Tibial nerve (tissue), 4 donors: ENCODE measurements at places on chromosomes 2 and 18.

DNA sequence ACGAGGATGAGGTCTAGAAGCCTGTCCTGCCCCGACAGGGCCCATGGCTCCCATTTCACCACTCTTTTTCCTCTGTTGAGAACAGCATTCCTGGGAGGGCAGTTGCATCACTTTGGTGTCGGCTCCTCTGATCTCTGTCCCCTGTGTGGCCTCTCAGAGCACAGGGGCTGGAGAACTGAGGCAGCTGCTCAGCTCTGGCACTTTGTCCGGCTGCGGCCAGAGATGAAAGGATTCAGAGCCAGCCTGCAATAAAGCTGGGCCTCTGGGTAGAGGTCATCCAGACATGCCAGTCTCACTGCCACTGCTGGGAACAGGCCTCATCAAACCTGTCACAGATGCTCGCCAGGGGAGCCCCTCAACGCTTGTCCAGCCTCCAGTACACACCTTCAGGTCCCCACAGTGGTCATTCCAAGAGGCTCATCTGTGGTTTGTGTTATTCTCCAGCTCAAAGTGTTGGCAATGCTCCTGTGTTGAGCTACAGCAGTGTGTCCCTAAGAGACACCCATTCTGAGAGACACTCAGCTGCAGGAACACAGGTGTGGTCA lies 13.1 kb upstream of the ROCK2 start:
- no peak for DNase-seq

DNA sequence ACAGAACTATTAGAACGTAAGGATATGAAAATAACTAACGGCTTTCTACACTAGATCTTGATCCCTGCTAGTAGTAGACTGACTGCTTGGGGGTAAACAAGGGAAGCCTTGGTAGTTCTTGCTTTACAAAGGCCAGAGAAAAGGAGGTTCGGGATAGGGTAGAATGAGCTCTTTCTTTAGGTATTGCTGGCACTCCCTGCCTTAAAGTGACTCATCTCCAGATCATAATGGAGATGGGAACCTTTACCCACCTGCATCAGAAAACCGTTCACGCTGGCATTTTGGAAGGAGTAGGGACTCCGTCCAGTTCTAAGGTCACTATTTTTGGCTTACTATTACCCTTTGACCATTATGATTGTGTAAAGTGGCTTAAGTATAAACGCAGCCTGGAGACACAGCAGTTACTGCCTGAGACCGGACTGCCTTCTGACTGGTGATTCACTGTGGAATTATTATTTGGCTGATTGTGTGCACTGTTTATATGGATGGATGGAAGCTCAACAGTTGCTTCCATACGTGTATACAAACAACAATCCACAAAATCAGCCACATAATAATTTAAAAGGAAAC lies 482.5 kb downstream of the STK39 start:
- no peak for DNase-seq

GRCh38 chr2:43175876-43176275 lies 50.5 kb downstream of the ZFP36L2 start:
- no peak for DNase-seq

GRCh38 chr2:8177566-8177965 lies 504.3 kb upstream of the ID2 start:
- no peak for DNase-seq

DNA sequence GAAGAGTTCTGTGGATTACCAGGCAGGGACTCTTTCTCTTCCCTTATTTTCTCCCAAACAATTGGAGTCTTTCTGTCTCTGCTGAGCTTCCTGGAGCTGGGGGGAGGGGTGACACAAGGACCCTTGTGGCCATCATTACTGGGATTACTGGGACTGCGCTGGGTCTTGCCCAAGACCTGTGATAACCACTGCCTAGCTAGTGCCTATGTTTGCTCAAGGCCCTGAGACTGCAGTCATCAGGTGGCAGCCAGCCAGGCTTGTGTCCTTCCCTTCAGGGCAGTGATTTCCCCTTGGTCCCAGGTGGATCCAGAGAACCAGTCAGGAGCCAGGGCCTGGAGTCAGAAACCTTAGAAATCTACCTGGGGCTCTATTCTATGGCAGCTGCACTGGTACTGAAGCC lies 355.6 kb downstream of the PARD3B start:
- no peak for DNase-seq

DNA sequence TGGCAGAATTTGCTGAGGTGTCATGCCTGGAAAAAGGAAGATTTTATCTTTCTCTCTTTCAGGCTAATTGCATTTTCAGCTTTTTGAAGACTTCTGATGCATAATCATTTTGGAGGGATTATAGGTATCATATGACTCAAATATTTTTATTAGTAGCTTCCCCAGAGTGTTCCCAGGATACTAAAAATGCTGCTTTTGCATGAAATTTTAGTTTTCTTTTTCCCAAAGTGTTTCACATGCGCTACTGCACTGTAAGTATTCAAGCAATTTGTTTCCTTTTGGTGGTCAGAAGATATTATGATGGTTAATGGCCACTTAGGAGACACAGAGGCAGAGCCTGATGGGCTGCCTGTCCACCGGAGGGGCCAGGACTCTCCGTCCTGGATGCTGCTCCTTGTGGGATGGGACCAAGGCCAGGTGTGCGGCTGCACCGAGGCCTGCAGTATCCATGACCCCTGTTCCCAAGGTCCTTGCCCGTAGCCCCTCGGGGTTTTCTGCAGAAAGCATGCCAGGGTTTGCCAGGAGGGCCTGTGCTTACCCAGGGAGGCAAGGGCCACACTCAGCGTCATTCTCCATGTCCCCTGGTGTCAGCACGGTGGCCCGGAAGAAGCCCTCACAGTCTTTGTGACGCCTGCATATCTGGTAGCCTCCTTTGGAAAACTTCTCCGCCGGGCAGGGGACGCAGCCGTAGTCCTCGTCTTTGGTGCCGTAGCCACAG lies 60.2 kb downstream of the EDAR start:
- no peak for DNase-seq

DNA sequence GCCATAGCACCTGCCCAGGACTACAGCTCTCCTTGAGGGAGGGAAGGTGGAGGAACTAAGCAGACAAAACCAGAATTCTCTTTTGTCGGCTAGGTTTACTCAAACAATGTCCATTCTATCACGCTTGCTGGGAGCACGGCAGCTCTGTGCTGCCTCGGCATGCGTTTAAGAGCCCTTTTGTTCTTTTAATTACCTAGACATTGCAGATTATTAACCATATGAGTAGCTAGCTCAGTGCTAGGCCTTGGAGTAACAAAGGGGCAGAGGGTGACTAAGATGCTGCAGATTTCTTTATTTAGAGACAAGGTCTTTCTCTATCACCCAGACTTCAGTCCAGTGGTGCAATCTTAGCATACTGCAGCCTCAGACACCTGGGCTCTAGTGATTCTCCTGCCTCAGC lies 11.1 kb downstream of the MSGN1 start:
- DNase-seq: no peak

- no peak for DNase-seq
Measured at GRCh38 chr2:287911-288757, at the start of gene ALKAL2. Gene ALKAL2 (minus strand): TSS chr2:288091. CDS start chr2:287835, 256 bp downstream.

GRCh38 chr2:205024822-205025518 lies 479.7 kb downstream of the PARD3B start:
- DNase-seq: peak; percentile 34

DNA sequence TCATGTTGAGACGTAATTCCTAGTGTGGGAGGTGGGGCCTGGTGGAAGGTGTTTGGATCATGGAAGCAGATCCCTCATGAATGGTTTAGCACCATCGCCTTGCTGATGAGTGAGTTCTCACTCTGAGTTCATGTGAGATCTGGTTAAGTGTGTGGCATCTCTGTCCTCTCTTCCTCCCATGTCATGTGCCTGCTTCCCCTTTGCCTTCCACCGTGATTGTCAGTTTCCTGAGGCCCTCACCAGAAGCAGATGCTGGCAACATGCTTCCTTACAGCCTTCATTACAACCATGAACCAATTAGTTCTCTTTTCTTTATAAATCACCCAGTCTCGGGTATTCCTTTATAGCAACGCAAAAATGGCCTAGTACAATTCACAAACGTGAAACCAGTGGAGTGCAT lies 14.6 kb upstream of the MCM6 start:
- DNase-seq: no peak

DNA sequence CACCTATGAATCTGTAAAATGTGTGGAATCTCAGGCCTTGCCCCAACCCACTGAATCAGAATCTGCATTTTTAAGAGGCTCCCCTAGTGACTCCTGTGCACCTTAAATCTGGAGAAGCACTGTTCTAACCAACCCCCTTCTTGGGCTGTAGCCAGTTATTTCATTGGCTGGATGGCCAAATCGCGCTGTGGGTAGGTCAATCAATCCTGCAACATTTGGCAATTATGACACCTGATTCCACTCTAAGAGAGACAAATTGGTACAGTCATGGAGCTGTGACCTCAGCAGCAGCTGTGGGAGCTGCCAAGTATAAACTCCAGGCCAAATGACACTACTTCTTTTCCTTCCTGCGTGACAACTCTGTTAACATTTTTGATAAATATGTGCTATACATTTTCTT lies 208.7 kb downstream of the CLIP4 start:
- DNase-seq: no peak

GRCh38 chr18:51164761-51165281 lies 32.7 kb downstream of the MEX3C start:
- no peak for DNase-seq

DNA sequence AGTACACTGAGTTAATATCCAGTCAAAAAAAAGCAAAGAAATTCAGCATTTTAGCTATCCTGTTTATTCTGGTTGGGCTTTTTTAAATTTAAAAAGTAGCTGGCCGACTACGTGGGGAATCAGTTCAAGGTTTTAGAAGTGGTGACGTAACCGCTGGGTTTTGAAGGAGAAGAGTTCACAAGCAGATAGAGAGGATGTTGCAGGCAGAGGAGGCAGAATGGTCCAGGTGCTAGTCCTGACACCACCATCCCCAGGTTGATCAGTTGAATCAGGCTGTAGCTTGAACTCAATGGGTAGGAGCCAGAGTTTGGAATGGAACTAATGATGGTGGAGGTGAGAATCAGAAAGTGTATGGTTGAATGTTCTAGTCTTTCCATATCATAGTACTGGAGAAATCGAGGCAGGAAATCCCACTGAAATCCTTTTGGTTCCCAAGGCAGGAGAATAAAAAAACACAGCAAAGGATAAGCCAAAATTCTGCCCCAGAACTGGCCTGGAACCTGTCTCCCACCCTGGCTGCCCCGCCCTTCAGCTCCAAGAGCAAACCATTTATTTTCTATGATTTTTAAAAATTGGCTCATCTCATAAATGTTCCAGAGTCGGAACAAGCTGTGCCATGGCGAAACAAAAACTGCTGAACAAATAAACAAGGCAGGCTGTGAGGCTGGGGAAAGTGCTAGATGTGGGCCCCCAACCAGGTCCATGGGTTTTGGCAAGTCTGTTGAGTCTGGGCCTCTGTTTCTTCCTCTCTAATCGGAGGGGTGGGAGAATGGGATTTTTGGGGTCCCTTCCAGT lies 44.0 kb downstream of the SLC4A1AP start:
- no peak for DNase-seq

DNA sequence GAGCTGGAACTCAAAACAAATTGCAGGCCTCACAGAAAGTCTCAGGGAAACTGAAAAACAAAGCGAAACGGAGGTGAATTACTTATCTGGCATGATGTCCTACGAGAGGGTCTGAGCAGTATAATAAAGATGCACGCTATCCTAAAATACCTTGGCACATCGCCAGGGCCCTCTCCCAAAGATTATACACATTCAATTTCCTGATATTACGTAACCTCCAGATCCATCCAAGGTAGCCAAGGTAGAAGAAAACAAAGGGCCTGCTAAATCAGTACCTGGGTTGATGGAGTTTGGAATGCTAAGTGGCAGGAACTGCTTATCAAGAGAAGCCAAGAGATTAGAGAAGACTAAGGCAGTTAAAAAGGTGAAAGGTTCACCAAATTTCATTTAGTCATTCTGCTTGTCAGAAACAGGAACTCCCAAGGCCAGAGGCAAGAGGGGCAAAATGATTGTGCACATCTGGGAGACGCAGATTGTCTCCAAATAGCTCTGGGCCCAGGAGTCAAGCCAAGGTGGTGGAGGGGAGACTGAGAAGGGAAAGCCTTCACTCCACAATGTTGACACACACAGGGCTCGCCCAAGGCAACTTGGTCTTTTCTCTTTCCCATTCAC lies 236.8 kb upstream of the ATP5MC3 start:
- DNase-seq: no peak

GRCh38 chr18:57435846-57436190 lies 644 bp downstream of the ONECUT2 start:
- DNase-seq: no peak

GRCh38 chr18:64132871-64133270 lies 16.0 kb downstream of the LINC00305 start:
- no peak for DNase-seq

DNA sequence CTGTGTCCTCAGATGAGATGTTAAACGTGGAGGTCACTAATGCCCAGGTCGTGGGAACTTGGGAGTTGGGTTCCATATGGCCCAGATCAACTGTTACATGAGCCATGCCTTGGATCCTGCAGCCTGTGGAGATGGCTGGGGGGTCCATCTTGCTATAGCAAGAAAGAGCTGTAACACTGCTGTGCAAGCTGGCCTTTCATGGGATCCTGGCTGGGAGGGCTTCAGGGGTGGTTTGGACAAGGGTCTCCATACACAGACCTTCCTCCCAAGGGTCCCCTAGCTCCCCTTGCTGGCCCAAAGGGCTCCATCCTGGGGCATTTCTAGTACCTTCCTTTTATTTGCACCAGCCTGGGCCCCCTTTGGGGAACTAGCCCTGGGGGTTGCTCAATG lies 337.7 kb downstream of the DYSF start:
- DNase-seq: no peak
